ENCODE measurements at places on chromosomes 16 and 17.

GRCh38 chr16:11256661-11257130 lies 692 bp upstream of the SOCS1 start:
- no peak for DNase-seq

DNA sequence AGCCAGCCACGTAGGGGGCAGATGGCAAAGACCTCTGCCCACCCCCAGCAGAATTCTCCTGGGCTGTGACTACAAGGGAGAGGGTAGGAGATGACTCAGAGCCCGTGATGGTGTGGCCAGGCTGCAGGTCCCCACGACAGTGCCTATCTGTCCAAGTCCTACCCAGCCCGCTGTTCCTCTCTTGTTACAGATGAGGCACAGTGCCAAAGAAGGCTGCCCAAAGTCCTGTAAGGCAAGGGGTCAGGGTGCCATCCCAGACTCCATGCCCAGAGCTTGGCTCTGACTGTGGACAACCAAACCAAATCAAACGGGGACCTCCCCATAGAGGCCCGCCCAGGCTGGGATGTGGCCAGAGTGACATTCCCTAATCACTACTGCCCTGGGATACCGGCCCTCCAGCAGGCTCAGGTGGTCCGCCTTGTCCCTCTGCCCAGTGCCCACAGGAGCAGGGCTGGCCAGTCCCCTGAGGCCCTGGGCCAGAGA lies 12.6 kb upstream of the BCAR1 start:
- peak; percentile 37 for DNase-seq

DNA sequence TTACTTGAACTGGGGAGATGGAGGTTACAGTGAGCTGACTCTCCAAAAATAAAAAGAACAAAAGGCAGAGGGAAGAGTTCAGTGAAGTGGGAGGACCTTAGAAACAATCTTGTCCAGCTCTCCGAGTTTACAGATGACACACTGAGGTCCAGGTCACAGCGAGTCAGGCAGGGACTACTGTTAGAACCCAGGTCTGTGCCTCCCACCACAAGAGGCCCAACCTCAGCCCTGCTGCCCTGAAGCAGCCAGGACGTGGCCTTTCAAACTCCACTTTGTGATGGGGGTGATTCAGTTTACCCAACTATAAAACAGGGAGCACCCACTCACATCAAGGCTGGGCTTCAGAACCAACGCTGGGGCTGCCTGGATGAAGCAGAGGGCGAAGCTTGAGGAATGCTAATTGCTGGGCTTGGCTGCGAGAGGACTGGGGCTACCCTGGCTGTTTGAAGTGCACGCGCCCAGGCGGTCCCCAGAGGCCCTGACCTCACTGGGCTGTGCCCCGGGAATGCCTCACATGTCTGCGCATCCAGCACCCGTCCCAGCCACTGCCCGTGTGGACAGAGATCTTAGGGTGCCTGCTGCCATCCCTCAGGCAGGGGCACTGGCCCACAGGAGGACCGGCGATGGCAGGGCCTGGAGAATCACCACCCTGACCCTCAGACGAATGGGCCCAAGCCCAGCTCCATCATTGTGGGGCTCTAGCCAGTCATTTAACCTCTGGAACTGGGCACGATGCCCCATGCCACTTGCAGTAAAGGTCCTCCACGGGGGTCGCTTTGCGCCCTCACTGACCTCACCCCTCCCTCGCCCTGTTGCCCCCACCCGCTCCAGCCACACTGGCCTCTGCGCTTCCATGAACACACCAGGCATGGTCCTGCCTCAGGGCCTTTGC lies 11.4 kb downstream of the SLC5A10 start:
- no peak for DNase-seq

GRCh38 chr16:16183562-16183961 lies 39.7 kb downstream of the ABCC6 start:
- DNase-seq, result no peak

DNA sequence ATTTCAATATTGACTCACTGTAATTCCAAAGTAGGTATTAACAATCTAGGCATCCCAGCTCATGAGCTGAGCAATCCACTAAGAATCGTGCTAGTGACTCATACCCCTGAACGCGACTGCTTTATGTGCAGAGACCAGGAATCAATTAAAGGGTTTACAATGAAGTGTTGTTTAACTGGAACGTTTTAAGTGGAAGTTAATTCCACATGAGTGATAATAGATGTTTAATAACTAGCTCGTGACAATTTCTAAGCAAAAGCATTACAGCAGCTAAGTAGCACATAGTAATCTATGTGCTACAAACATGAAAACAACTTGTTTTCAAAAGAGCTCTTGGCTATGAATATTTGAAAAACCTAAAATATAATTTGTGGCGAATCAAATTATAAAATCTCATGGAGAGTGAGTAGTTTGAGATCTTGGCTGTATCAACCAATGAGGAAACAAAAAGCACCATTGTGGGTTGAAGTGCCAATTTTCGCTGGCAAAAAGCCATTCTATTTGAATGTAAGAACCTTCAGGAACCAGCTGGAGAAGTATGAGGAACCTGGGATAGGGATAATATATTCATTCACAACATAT lies 9.4 kb downstream of the GJC1 start:
- DNase-seq, result peak; percentile 83

- no peak for DNase-seq
These were observed 361.6 kb downstream of the GRIN2A start for GRCh38 chr16:9820476-9821246.

DNA sequence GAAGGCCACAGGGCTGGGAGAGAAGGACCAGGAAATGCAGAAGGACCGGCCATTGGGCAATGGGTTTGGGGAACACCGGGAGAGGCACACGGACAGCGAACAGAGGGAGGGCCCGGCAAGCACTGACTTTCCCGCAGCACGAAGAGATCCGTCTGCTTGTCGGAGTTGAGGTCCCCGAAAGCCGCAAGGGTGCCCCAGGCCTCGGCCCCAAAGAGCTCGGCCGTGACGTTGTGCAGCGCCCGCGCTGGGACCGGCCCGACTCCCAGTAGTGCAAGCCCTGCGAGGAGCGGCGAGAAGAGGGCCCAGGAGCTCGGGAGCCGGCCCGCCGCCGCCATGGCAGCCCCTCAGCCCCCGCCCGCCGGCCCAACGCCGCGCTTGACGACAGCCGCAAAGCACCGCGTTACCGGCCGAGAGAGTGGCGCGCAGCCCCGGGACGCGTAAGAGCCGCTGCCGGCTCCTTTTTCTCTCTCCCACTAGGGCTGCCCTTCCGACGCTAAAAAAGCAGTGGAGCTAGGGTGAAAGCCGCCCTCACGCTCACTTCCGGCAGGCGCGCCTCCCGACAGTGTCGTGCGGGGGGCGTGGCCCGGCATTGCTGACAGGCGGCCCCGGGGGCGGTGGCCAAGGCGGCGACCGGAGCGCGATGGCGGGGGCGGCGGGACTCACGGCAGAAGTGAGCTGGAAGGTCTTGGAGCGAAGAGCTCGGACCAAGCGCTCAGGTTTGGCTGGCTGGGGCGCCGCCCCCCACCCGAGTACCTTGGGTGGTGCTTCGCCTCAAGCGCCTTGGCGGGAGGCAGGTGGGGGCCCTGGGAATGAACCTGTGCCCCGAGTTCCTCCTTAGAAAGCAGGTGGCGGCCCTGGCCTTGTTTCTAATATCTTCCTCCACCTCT lies at the start of the genes ITFG1 and PHKB:
ITFG1 (minus strand) TSS at position 353 of the 887 bp plus-strand sequence; CDS start at position 335, 18 bp downstream.
PHKB (plus strand) TSS at position 621 of the 887 bp plus-strand sequence; CDS start at position 641, 20 bp downstream.
- peak; percentile 92 for DNase-seq

GRCh38 chr16:25051406-25052150 lies 36.4 kb upstream of the ARHGAP17 start:
- DNase-seq, result no peak

DNA sequence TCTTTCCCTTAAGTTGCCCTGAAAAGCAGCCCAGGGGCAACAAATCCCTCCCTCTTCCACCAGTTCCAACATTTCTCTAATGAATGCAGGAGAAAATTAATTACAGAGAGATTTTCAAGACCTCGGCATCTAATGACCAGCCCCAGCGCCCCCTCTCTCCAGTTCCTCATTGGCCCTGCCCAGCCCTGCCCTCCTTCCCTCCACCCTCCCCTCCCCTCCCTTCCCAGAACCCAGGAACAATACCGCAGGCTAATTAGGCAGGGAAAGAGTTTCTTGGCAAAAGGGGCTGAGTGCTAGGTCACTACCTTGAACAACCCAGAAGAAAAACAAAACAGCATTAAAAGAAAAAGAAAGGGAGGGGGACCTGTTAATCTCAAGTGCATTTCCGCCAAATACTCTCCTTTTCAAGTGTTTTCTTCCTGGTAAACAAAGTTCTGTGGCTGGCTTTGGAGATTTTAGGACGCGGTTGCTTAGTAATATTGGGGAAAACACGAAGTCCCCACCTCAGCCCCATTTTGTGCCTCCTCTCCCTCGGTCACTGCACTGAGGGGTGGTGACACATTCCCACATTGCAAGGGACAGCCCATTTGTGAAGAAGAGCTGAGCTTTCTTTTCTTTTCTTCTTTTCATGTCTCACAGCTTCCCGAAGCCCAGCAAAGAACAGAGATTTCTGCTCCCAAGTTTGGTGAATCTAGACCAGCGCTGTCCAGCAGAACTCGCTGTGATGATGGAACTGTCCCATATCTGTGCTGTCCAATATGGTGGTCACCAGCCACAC lies 215.4 kb downstream of the SOX9 start:
- no peak for DNase-seq

DNA sequence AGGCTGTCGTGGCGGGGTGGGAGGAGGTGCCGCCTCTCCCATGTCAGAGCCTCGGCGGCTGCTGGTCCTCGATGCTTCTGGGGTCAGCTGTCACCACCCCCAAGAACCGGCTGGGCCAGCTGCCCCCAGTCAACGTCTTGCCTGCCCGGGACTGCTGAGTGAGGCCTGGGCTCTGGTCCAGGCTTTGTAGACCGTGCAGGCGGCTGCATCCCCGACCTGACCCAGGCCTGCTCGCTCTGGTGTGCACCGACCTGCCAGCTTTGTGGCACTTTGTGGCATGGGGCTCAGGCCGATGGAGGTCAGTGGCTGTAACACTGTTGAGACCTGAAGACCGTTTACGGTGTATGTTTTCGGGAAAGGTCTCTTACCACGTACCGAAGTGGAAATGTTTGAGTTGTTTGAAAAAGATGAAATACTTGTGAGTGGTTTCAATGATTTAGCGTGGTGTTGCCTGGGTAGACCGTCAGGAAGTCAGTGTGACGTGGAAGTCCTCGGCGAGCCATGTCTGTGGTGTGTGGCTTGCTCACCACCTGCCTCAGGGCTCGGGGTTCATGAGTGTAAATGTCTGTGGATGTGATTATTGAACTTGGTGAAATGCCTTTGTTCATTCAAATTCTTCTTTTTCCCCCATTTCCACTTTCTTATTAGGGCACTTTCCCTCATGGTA lies 53.2 kb upstream of the ZNF750 start:
- DNase-seq, result no peak

GRCh38 chr17:42514279-42514678 lies 21.8 kb upstream of the NAGLU start:
- DNase-seq, result no peak

DNA sequence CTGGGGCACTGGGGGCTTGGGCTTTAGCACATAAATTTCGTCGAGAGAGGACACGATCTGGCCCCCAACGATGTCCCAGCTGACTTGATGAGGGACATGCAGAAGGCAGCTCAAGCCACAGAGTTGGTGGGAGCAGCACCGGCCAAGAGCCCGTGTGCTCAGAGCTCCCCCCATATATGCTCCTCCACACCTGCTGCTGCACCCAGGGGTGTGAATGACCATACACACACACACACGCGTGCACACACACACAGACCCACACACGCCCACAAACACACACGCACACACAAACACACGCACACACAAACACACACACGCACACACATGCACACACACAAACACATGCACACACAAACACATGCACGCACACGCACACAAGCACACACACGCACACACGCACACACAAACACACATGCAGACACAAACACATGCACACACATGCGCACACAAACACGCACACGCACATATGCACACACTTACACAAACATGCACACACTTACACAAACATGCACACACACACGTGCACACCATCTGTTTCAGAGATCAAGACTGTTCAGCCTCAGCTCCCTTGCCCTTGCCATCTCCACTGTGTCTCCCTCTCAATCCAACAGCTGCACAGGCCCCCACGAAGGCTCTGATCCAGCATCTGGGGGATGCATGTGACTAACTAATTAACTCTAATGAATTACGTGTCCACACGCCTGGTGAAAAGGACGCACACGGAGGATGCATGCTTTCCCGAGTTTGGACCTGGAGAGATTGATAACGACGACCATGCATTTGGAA lies 85.6 kb upstream of the TNRC6C start:
- no peak for DNase-seq

DNA sequence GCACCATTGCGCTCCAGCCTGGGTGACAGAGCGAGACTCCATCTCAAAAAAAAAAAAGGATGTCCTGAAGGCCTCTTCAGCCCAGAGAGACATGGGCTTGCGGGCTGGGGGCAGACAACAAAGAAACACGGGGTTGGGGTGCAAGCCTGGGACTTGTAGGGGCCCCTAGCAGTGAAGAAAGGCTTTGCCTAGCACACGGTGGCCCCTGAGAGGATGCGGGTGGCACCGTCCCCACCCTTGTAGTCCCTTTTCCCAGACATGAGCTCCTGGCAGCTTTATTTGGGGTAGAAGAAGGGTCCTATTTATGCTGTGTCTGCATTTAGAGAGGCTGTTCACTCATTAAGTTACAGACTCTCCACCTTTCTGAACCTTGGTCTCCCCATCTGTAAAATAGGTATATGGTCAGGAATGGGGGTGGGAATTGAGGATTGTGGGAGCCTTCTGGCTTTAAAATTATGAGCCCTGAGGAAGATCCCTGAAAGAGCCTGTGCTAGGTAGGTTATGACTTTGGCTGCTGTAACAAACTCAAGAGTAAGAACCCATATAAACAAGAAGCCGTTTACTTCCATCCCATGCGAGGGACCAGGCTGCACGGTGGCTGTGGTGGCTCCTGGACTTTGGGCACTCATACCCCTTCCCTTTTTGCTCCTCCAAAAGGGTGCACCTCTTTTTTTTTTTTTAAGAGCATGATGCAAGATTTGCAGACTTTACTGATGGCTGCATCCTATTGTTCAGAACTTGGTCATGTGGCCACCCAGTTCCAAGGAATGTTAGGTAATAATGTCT lies 20.6 kb upstream of the ADGRG1 start:
- no peak for DNase-seq

DNA sequence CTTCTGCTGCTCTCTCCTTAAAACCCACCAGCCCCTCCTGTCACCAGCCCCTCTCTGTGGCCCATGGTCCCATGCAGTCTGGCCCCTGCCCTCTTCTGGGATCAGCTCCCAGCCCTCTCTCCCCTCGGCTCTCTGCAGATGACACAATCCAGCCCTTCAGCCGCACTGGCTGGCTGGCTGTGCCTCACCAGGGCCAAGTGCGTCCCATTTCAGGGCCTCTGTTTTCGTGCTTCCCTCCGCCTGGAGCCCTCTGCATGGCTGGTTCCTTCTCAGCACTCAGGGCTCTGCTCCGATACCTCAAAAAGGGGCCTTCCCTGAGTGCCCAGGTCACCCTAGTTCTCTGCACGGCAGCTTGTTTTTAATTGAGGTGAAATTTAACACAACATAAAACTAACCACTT lies 124.3 kb downstream of the SOCS1 start:
- DNase-seq, result no peak

DNA sequence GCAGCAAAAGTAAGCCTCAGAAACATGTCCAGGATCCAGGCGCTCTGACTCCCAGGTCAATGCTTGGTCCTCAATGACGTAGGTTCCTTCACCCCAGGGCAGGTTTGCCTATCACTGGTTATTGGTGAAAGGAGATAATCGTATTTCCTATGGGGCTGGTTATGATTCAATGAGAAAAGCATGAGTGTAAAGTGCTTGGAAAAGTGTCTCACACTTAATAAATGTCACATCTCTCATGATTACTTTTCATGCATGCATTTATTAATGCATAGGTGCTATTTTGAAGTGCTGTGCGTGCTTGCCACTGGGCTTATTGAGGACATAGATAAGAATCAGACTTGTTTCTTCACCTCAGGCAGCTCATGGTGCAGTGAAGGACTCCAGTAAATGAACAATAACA lies 10.4 kb upstream of the CDH13 start:
- DNase-seq, result no peak
